ENCODE measurements at places on chromosomes 12 and 14.

DNA sequence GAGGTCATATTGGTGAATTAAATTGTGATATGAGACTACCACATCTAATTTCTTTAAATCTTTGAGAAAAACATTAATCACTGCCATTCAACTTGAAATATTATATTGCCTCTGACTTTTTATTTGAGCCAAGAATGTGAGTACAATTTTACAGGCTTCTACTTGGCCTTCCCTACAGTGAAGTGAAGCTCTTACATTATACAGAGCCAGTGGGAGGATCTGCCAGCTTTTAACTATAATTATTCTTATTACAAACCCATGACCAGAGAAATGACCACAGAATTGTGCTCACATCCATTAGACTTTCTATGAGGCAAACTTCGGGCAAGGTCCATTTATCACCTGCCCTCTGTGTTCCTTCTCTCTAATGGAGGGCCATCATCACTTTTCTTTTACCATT is 114.2 kb downstream of the RERGL start:
- no peak for DNase-seq

- peak; percentile 42 for DNase-seq
Observed at GRCh38 chr14:37230551-37231194, 32.9 kb downstream of the MIPOL1 start.

- DNase-seq = no peak
Observed at GRCh38 chr14:89607453-89607852, 190.4 kb upstream of the FOXN3 start.

DNA sequence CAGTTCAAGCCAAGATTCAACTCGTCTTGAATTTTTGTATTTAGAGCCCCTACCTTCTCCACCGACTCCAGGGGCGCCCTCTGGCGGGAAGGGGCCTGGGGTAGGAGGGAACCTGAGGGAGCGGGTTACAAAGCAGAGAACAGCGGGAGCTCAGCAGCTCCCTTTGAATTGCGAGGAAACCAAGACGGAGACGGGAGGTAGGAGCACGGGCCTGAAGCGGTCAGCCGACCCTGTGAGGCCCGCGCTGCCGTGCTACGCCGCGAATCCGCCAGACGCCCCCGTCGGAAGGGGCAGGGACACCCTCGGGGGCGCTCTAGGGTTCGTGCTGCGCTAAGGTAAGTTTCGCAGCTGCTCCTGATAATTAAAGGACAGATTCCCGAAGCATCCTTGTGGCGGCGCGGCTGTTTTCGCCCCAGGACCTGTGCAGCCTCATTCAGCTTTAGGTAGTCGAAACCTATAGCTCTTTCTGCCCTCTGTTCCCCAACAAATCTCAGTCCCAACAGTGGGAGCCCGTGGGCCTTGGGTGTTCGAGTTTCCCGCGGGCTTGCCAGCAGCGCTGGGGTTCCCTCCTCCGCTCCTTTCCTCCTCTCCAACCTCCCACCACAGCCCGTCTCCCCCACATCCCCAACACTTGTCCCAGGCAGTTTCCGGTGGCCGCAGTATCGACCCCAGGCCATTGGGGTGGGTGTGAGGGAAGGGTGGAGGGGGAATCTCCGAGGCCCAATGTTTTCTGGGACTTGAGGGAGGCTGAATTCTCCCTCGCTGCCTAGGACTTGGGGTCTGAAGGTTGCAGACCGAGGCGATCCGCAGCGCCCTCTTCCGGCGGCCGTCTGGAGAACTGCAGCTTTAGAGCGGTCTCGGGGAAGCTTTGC is 5.1 kb upstream of the NKX2-1 start:
- DNase-seq = no peak

DNA sequence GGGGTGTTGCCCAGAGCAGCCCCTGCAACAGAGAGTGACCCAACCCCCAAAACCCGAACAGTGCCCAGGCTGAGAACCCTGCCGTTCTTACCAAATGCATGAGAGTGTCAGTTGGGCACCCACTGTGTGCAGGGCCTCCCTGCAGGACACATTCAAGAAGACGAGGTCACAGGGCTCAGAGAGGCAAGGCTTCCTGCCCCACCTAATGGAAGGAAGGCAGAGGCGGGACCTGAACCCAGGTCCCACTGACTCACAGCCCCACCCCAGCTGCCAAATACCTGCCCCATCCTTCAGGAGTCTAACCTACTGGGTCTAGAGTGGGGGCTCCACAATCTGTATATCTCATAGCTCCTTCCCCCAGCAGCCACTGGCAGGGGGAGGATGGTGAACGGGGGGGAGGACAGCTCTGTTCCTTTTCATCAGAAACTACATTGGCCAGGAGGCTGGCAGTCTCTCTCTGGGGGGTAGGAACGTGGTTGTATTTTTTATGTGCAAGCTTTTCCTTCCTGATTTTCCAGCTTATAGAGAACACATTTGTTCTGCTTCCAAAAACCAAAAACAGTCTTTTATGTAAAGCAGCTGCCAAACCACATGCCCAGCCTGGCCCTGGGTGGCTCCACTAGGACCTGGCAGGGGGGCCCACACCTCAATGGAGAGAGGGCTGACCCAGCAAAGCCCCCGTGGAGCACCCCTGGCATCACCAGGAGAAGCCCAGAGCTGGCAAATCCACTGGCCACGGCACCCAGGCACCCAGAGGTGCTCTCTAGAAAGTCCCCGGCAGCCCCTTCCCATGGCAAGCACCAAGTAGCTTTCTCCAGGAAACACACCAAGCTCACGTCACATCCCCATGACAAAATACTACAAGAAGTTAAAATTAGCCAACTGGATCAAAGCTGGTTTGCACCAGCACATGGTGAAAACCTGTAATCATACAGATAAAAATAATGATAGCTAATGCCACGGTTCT is 17.0 kb downstream of the NCOR2 start:
- DNase-seq = peak; percentile 59

Measured in inflammatory macrophage (primary cell).